ENCODE measurements at places on chromosomes 6 and 20.

GRCh38 chr6:111980143-111980542, 73.8 kb upstream of the CCN6 start:
- DNase-seq: no peak

DNA sequence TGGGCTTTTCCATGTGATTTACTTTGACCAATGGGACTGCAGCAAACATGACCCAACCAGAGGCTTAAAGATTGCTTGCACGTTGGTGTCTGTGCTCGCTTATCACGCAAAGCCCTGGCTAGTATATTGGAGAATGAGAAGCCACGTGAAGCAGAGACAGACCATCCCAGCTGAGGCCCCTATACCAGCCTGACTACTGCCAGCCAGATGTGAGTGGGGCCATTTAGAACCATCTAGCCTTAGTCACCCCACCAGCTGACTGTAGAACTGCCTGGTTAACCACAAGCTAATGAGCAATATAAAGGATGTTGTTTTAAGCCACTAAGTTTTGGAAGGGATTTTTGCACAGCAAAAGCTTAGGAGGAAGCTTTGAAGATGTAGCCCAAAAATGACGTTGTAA, 74.5 kb downstream of the MACROD2 start:
- no peak for DNase-seq

GRCh38 chr6:147054871-147055270, 149.3 kb upstream of the STXBP5 start:
- no peak for DNase-seq

GRCh38 chr6:43016176-43016942, 2.3 kb downstream of the KLHDC3 start:
- DNase-seq: peak; percentile 5

DNA sequence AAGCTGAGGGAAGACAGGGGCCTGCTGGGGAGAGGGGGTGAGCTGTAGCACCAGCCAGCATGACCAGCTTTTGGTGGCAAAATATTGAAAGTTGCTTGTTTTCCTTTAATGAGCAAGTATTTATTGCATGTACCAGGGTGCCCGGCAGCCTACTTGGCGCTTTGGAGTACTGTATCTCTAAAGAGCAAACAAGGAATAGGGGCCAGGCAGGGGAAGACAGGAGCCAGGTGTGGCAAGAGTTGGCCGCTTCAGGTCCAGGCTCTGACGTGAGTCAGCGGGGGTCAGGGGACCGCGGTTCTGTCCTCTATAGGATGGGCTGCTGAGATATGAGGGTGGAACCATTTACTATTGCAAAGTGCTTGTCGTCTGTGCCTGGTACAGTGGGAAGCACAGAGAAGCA, 63.1 kb downstream of the PSMG4 start:
- no peak for DNase-seq

DNA sequence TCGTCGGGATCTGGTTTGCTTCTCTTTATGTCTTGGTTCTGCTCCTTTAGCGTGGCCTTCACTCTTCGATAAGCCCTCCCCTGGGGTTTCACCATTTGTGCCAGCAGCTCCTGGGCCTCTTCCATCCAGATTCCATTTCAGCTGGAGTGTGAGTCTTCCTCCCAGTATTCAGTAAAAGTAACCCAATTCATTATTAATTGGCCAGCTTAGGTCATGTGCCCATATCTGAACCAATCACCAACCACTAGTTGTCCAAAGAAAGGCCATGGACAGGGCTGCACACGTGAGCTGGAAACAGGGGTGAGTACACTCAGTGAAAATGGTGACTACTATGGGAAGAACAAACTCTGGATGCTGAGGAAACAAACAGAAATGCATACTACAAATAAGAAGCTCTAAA, 2.8 kb upstream of the DOK5 start:
- no peak for DNase-seq

- DNase-seq: no peak
Measured at GRCh38 chr20:44997668-44998067, 31.4 kb downstream of the STK4 start.

- DNase-seq: no peak
Measured at GRCh38 chr20:58618351-58619076, 32.6 kb upstream of the STX16 start.

- DNase-seq: no peak
Measured at GRCh38 chr6:157943964-157944283, 37.7 kb upstream of the SYNJ2 start.

GRCh38 chr6:109095036-109095834, at the start of gene CEP57L1:
Gene CEP57L1, plus strand, starts transcription at chr6:109095507. Its CDS starts 49,715 bp downstream, at chr6:109145222.
- peak; percentile 96 for DNase-seq

DNA sequence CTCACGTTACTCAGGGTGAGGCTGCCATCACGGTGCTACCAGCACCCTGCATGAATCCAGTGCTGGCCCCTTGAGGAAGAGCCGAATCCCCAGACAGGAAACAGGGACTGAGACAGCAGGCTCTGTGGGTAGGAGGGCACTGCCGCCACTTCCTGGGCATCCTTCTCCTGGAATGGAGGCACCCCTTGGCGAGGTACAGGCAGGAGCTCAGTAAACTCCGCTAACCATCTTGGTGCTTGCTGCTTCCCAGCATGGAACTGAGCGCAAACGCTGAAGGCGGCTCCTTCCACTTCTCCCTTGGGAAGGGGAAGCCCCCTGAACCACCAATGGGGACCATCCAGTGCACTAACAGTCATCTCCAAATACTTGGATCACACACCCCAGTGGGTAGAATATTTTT, 13.5 kb upstream of the CCDC167 start:
- no peak for DNase-seq

- no peak for DNase-seq
Measured at GRCh38 chr20:47741669-47742608, 43.3 kb downstream of the SULF2 start.

DNA sequence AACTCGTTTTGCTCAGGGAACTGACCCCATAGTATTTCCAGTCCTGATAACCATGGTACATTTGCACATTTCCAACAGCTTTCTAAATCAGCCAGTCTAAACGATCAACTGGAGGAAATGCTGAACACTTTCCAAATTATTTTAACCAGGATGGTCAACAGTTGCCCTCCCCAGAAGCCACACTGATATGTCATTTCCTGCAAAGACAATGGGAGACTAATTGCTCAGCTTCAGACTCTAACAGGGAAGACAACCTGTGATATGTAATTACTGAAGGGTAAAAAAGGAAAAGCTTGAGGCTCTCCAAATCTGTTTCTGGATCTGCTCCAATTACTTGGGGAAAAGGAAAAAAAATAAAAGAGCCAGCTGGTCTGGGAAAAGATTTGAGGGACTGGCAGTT, 88.8 kb downstream of the FYN start:
- DNase-seq: no peak

- no peak for DNase-seq
Measured at GRCh38 chr6:111626441-111626840, 20.8 kb upstream of the TRAF3IP2 start.

- no peak for DNase-seq
Measured at GRCh38 chr6:3319610-3320200, 61.0 kb downstream of the PSMG4 start.

- DNase-seq: peak; percentile 95
Measured at GRCh38 chr6:110484321-110484720, 7.9 kb upstream of the SLC22A16 start.

- DNase-seq: no peak
Measured at GRCh38 chr20:25369971-25370370, 20.7 kb downstream of the ABHD12 start.

- DNase-seq: no peak
Measured at GRCh38 chr6:113876695-113877094, 19.6 kb downstream of the MARCKS start.

- DNase-seq: no peak
Measured at GRCh38 chr20:32779500-32780211, 17.5 kb downstream of the DNMT3B start.

GRCh38 chr6:42715871-42716270, 6.5 kb downstream of the PRPH2 start:
- DNase-seq: no peak

DNA sequence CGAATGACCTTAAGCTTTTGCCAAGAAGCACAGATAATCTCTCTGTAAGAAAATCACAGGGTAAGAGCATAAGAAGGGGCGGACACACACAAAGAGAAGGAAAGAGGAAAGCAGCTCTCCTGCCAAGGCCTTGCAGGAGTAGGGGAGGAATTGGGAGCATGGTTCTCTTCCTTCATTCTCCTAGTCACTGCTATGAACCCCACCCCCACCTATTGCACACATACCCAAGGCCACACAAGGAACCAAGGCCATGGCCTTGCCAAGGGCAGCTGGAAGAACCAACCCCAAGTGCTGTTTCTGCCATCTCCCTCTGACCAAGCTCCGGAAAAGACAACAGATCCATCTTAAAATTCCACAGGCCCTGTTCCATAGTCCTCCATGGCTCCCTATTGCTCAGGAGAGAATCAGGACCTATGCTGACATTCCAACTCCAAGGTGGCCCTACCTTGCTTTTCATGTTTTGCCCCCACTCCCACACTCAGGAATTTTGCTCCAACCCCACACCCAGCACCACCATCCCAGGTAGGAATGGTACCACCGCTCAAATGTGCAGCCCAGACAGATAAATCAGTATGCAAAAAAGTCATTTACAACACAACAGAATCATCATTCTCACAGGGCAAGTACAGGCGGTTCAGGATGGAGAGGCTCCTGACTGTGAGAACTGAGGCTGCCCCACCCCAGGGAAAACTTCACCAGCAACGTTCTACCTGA, 31.3 kb downstream of the TRAM2 start:
- no peak for DNase-seq

DNA sequence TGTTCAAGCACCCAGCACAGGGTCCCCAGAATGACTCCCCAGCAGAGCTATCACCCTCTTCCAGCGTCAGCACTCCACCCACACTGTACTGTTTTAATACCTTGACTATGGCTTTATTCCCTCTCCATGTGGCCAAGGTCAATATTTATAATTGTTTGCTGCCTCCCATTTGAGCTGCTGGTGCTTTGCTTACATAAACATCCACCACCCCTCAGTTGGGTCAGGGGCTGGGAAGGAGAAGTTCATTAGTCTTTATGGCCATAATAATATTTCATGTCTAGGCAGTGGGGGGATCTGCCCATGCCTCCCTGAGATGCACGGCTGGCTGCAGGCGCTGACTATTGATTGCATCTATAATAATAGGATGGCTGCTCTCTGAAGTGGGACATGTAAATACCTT, 41.8 kb upstream of the SAYSD1 start:
- no peak for DNase-seq

DNA sequence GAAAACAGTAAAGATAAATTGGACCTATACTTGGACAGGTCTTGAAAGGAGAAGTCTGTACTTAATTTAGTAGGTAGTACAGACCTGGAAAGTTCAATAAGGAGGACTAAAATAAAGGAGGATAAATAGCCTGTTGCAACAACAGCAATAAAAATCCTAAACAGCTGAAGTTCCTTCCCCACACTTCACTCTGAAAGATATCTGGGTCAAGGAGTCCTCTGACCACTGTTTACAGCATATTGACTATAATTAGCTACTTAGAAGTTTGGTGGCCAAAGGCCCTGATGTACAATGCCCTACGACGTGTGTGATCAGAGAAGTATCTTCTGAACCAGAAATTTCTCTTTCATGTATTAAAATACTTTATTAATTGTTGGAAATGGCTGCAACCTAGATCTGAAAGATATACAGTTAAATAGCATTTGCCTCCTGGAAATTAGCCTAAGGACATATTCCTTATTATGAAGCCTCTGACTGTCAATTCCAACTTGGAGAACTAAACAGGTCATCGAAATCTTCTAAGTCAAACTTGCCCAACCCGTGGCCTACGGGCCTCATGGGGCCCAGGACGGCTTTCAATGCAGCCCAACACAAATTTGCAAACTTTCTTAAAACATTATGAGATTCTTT, 82.8 kb downstream of the KIF13A start:
- DNase-seq: no peak

DNA sequence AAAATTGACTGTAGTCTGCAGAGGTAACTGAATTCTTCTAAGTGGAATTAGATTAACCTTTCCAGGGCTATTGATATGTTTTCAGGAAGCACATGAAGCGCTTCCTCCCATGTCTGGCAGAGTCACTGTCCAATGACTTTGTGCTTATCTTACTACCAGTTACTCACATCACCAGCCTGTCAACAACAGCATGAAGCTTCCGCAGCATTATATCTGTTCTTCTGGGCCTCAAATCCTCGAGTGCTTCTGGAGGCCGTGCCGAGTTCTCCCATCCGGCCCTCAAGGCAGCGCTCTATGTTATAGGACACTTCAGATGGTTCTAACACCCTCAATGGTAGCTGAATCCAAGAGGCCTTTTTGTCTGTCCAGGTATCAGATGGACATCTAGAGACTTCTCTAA, 33.2 kb downstream of the PSMG4 start:
- DNase-seq: no peak

DNA sequence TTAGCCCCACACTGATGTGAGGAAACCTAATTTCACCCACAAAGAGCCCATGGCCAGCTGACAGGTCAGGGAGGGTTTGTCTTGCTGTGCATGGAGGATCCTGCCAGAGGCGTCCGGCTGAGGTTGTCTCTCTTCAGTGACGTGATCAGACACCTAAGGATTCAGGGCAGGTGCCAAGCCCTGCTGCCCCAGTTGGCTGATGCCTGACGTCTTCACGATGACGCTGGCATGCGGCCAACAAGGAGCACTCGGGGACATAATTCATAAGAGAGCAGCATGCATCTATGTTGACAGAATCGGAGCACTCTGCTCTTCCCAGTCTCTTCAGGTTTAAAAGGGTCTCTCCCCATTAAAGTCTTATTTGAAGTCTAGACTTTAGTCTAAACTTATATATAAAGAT, 47.8 kb downstream of the PSMB1 start:
- DNase-seq: no peak

GRCh38 chr20:32436968-32437367, 78.8 kb downstream of the ASXL1 start:
- DNase-seq: no peak

- no peak for DNase-seq
Measured at GRCh38 chr6:143058987-143059386, 1.7 kb upstream of the AIG1 start.

GRCh38 chr6:142302421-142303175, 791 bp downstream of the ADGRG6 start:
- no peak for DNase-seq

- DNase-seq: no peak
Measured at GRCh38 chr6:53378208-53378607, 29.5 kb upstream of the ELOVL5 start.

- no peak for DNase-seq
Measured at GRCh38 chr20:45100563-45101245, at the start of gene KCNS1. Gene KCNS1, minus strand, starts transcription at chr20:45101127. Its CDS starts 1,891 bp downstream, at chr20:45099236.

DNA sequence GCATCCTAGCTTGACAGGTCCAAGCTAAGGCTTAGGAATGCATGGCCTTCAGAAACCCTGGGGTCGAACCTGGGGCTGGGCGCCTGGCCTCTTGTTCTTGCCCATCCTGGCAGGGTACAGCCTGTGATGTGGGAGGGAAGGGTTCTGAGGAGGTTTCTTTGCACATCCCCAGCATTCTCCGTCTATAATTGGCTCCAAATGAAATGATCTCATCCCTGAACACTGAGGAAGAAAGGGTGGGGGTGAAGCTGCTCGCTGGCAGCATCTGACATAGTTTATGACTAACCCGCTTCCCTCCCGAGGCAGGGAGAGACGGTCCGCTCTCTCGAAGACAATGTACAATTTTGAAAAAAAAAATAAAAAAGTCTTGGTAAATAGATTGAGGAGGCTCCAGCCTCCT, 67.1 kb upstream of the ZNFX1 start:
- DNase-seq: no peak

GRCh38 chr20:11687546-11688292, 230.0 kb upstream of the BTBD3 start:
- DNase-seq: no peak

GRCh38 chr20:32513031-32513866, 71.9 kb downstream of the NOL4L start:
- DNase-seq: no peak

GRCh38 chr6:105641504-105641903, 238.6 kb upstream of the PREP start:
- no peak for DNase-seq

Measured in inflammatory macrophage treated with lipopolysaccharide for 1 hour (primary cell).